ENCODE measurements at places on chromosomes 3 and 15.

- no peak for ATAC-seq
These were observed 22.3 kb downstream of the VIPR1 start for GRCh38 chr3:42524751-42525150.

- ATAC-seq, result no peak
These were observed 425.2 kb downstream of the ZBTB20 start for GRCh38 chr3:114721864-114722263.

DNA sequence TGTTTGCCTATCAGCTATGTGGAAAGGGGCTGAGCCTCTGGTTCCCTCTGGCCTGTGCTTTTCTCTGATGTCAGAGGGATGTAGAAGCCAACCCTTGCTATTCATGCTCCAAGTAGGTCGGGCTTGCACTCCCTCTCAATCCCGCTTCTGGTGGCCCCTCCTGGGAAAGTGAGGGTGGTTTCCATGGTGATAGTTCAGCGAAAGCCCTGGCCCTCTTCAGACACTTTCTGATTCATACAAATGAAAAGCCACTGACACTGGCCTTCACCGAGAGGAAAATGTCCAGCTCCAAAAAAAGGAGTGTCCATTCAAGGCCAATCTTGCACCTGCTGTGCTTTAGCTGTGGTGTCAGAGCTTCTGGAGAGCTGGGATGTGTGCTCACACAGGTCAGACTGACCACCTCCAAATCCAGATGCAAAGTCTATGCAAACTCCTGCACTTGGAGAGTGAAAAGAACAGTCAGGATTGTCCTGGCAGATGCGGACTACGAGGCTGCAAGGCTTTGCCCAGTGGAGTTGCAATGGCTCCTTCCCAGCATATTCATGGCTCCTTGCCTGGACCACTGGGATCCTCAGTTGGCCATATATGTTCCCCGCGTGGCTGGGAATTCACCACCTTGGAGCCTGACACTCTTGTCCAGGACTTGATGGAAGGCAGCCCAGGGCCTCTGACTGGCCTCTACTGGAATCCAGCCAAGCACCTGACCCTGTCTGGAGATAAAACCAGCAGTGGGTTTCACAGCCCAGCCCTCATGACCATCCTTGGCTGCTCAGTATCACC lies 96.6 kb downstream of the CEMIP start:
- no peak for ATAC-seq

GRCh38 chr3:9761919-9762318 lies 7.8 kb downstream of the CAMK1 start:
- ATAC-seq, result no peak

- ATAC-seq, result peak; percentile 60
These were observed 67.2 kb upstream of the SIAH2 start for GRCh38 chr3:150830094-150830681.

DNA sequence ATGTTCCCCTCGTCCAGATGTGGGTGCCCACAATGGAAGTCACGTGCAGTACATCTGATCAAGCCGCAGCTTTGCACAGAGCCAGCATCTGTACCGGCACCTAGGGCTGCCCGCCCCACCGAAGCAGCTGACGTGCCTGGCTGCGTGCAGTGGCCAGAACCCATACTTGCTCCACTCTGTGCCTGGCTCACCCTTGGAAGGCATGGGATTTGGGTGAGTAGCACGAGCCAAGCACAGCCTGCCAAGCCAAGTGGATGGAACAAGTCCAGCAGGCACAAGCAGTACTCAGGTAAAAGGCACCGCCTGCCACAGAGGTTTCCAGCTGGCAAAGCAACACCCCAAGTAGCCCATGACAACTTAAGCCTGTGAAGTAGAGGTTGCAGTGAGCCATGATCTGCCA lies 261.3 kb downstream of the TBC1D5 start:
- ATAC-seq, result no peak

DNA sequence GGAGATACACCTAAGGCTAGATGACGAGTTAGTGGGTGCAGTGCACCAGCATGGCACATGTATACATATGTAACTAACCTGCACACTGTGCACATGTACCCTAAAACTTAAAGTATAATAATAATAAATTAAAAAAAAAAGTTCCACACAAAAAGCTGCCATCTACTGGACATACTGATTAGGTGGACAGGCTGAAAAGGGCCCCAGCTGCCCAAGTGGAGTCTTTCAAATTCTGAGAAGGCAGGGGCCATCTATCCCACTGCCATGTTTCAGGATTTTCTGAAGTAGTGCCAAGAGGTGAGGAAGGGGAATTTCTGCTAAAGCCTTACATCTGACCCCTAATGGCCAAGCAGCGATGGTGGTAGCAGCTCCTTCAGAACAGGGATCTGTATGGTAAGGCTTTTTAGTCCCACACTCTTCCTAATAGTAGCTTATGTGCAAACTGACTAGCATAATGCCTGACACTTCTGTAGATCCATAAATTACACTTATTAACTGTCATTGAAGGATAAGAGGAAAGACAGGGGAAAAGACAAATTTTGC lies 7.7 kb downstream of the FSTL1 start:
- no peak for ATAC-seq

DNA sequence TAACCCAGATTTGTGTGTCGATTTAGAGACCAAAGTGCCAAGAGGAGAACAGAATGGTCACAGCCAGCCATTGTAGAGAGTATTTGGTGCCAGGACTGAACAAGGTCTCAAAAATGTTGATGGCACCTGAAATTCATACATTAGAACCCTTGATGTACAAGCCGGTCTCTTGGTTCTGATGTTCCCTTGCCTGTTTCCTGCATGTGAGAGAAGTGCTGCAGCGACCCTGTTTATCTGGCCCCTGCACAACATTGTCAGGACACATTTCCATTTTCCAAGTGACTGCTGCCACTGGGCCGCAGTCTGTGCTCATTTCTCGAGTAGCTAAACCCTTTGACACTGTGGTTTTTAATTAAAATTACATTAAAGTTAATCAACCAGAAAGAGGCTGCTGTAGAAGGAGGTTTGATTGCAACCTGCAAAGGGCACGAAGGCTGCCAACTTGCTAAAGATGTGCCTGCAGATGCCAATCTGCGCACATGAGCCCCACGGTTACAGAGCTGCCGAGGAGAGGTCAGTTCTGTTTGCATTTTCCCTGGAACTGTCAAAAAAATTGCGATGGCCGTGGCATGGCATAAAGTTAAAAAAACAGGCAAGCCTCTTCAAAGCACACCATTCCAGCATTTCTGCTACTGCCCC lies 136.4 kb upstream of the CMC1 start:
- no peak for ATAC-seq

- no peak for ATAC-seq
These were observed 44.1 kb downstream of the SENP2 start for GRCh38 chr3:185630182-185630622.

- ATAC-seq, result no peak
These were observed 201.6 kb upstream of the TMC3 start for GRCh38 chr15:81575436-81576123.

DNA sequence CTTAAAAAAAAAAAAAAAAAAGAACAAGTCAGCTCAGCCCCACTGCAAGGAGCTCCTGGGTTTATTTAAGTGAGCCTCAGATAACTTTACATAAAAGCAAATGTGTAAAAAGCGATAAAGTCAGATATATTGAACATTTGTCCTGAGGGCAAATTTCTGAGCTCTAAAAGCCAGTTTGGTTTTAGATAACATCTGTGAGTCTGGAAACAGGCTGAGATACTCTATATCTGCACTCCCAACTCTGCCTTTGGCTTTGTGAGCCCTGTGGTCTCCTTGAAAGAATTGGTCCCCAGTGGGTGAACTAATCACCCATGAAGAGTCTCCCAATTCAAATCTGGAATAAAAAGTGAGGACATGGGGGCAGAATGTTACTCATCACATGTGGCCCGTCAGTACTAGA lies 104.6 kb downstream of the APBA2 start:
- ATAC-seq, result no peak

DNA sequence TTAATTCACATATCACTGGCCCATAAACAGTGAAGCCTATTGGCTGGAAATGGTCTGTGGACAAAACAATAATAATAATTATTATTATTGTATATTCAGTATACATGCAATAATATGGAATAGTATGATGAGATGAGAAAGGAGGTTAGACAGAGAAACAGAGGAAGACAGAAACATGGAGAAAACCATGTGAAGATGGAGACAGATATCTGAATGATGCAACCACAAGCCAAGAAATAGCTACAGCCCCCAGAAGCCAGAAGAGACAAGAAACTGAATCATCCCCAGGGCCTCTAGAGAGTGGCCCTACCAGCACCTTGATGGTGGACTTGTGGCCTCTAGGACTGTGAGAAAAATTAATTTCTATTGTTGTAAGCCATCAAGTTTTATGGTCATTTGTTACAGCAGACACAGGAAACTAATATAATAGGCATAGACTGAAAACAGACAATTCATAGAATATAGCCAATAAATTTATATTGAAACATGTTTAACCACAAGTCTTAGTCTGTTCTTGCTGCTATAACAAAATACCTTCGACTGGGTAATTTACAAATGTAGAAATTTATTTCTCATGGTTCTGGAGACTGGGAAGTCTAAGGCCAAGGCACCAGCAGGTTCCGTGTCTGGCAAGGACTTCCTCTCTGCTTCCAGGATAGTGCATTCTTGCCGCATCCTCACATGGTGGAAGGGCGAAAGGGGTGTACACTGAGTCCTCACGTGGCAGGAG lies 31.6 kb downstream of the MCF2L2 start:
- no peak for ATAC-seq
